H9 (cell line): ENCODE measurements at places on chromosomes 12 and 14.

DNA sequence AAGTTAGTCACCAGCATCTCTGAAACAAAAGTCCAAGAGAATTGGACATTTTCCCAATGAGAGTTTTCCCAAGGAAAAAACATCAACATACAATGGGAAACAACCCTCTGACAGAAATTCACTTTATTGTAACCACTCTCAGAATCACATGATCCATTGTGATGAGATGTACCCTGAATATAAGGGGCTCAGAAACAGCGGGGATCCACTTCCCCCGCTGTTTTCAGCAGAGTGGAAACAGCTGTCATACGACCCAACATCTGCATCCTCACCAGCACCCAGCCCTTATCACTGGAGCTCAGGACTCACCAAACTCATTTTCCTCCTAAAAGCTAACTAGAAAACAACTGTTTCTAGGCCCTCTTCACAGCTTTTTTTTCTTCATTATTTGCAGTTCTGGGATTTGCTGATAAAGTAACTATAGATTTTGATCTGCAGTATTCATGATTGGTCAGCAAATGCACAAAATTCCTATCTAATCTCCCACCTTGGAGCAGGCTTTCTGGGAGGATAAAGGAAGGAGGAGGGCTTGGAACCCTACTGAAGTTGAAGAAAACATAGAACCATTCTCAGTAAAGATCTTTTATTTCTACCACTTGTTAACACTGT, 31.3 kb downstream of the CORO1C start:
- H3K4me1 ChIP-seq, result peaks cover 6% of the 10 kb centered on the region; the same call in 1 of the 2 replicates
- no peak overlapping the region for H3K4me3 ChIP-seq
- no peak for DNase-seq
- no peaks in the 10 kb centered on the region for H3K27me3 ChIP-seq

DNA sequence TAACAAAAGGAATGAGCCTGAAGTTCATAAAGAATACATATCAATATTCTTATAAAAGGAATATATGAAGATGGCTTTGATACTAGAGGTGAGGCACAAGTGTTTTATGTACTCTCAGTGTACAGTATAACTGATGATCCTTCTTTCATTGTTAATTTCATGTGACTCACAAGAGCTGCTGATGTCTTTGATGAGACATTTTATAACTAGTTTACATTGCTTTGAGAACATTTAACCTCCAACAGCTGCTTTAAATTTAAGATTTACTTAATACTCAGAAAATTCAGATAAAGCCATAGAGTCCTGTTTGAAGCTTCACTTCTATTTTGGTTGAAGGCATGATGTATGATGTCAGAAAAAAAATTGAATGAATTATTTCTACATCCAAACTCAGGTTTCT, 59.8 kb downstream of the WASHC4 start:
- no peaks in the 10 kb centered on the region for H3K4me1 ChIP-seq
- no peak overlapping the region for H3K27ac ChIP-seq
- no peak overlapping the region for H3K4me3 ChIP-seq

DNA sequence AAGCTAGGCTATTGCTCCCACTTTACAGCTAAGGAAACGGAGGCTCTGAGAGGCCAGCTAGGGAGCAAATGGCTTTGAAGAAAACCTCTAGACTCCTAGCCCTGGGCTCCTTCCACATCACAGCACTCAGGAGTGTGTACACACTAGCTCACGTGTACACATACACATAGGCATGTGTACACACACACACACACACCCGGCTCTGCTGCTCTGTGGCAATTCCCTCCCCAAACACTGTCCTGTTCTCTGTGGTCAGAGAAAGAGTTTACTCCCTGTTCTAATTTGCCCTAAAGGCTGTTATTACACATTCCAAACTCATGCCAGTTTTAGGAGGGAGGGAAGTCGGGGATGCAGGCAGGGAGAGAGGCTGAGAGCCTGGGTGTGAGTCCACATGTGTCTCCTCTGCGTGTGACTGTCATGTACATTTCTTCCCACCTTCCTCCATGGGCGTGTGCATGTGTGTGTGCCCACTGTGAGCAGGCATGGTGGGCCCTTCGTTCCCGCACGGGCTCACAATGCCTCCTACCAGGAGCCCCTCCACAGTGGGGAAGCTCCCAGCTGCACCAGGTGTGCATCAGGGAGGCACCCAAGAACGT, 14.2 kb downstream of the TRPV4 start:
- H3K4me3 ChIP-seq, result no peak overlapping the region
- no peak overlapping the region for H3K27ac ChIP-seq
- H3K27me3 ChIP-seq, result no peaks in the 10 kb centered on the region
- no peak for DNase-seq
- no peaks in the 10 kb centered on the region for H3K4me1 ChIP-seq

GRCh38 chr12:29662734-29663323, 120.9 kb downstream of the TMTC1 start:
- H3K27ac ChIP-seq, result no peak overlapping the region
- peaks cover 2% of the 10 kb centered on the region; the same call in 1 of the 2 replicates for H3K4me1 ChIP-seq
- peaks cover 8% of the 10 kb centered on the region for H3K36me3 ChIP-seq
- H3K4me3 ChIP-seq, result no peak overlapping the region
- no peaks in the 10 kb centered on the region for H3K27me3 ChIP-seq

- no peak for DNase-seq
- no peak overlapping the region for H3K27ac ChIP-seq
- H3K4me3 ChIP-seq, result no peak overlapping the region
Measured at GRCh38 chr14:61396279-61396678, 74.9 kb downstream of the PRKCH start.

- H3K27me3 ChIP-seq, result no peaks in the 10 kb centered on the region
- no peak for DNase-seq
- H3K4me1 ChIP-seq, result no peaks in the 10 kb centered on the region
- H3K4me3 ChIP-seq, result no peak overlapping the region
- no peaks in the 10 kb centered on the region for H3K36me3 ChIP-seq
- H3K27ac ChIP-seq, result no peak overlapping the region
Measured at GRCh38 chr12:74663958-74664357, 126.3 kb downstream of the ATXN7L3B start.

- DNase-seq, result no peak
- H3K36me3 ChIP-seq, result peaks cover 12% of the 10 kb centered on the region
- H3K4me1 ChIP-seq, result no peaks in the 10 kb centered on the region
- H3K27me3 ChIP-seq, result no peaks in the 10 kb centered on the region
Measured at GRCh38 chr12:80282226-80282625, 161.8 kb upstream of the PTPRQ start.

- no peaks in the 10 kb centered on the region for H3K27me3 ChIP-seq
- no peak overlapping the region for H3K27ac ChIP-seq
- H3K36me3 ChIP-seq, result no peaks in the 10 kb centered on the region
Measured at GRCh38 chr12:52383331-52383730, 2.1 kb downstream of the KRT84 start.

DNA sequence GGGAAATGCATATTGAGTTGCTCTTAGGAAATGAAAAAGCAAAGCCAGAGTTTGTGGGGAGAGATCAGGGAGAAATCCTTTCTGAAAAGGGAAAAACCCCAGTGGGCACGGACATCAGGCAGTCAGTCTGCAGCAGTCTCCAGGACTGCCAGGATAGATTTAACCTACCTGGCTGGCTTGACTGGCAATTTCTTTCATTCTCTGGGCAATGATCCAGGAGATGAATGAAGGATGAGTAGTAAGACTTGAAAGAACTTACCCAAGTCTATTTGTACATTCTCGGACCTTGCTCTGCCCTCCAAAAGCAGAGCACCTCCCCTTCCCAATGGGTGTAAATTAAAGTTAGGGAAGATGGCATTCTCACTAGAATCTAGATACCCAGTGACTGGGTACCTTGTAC, 42.9 kb downstream of the CMAS start:
- no peaks in the 10 kb centered on the region for H3K4me1 ChIP-seq
- H3K27me3 ChIP-seq, result no peaks in the 10 kb centered on the region
- H3K27ac ChIP-seq, result no peak overlapping the region
- DNase-seq, result no peak
- no peak overlapping the region for H3K4me3 ChIP-seq
- no peaks in the 10 kb centered on the region for H3K36me3 ChIP-seq

DNA sequence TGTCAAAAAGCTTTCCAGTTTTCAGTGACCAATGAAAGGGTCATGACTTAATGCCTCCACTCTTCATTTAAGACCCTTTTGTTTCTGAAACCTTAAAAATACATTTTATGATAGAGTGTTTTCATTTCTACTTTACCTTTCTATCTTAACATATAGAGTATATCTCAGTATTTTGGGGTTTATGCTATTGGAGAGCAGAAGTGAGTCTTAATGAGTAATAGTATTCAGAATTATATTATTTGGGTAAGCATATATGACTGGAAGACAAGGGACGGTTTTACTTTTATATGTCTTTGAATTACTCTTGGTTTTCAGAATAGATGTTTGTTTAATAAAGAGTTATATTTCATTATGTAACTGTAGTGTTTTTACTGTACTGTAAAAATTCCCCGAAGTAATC, 10.8 kb downstream of the ARHGAP5 start:
- DNase-seq, result no peak
- H3K27ac ChIP-seq, result no peak overlapping the region
- no peaks in the 10 kb centered on the region for H3K27me3 ChIP-seq
- no peaks in the 10 kb centered on the region; the same call in 1 of the 2 replicates for H3K4me1 ChIP-seq
- no peak overlapping the region for H3K4me3 ChIP-seq

GRCh38 chr12:49925433-49926204, 21.9 kb upstream of the FAIM2 start:
- H3K27ac ChIP-seq, result no peak overlapping the region
- peak; percentile 25 for DNase-seq
- no peaks in the 10 kb centered on the region for H3K36me3 ChIP-seq

- no peaks in the 10 kb centered on the region for H3K4me1 ChIP-seq
- H3K4me3 ChIP-seq, result no peak overlapping the region
- no peaks in the 10 kb centered on the region for H3K27me3 ChIP-seq
- no peaks in the 10 kb centered on the region for H3K36me3 ChIP-seq
- no peak for DNase-seq
Measured at GRCh38 chr12:15600223-15600935, 188.8 kb downstream of the EPS8 start.

GRCh38 chr14:79825046-79825521, 386.2 kb downstream of the DIO2 start:
- H3K27ac ChIP-seq, result no peak overlapping the region
- no peaks in the 10 kb centered on the region for H3K27me3 ChIP-seq
- no peaks in the 10 kb centered on the region for H3K36me3 ChIP-seq
- DNase-seq, result no peak
- no peaks in the 10 kb centered on the region for H3K4me1 ChIP-seq

- no peak overlapping the region for H3K27ac ChIP-seq
- H3K4me1 ChIP-seq, result no peaks in the 10 kb centered on the region; the same call in 1 of the 2 replicates
- no peak for DNase-seq
Measured at GRCh38 chr12:127012109-127012508, 1254.9 kb upstream of the TMEM132C start.
